ENCODE measurements at places on chromosomes 6 and 20. TPM values are rescaled to one million over a fixed set of nuclear protein-coding genes. Genes with fewer than 3 reads are reported as not detected.

- H3K36me3 ChIP-seq, result no peaks in the 10 kb centered on the region
- no peak for DNase-seq
- H3K4me3 ChIP-seq, result no peak overlapping the region
Measured at GRCh38 chr6:86516087-86516486, 421.2 kb upstream of the HTR1E start.

- DNase-seq, result no peak
- no peak overlapping the region for H3K4me3 ChIP-seq
- H3K4me1 ChIP-seq, result no peaks in the 10 kb centered on the region
- H3K27me3 ChIP-seq, result peaks cover 73% of the 10 kb centered on the region
- H3K36me3 ChIP-seq, result no peaks in the 10 kb centered on the region
- peak overlapping the region; percentile 61 for H3K27ac ChIP-seq
Measured at GRCh38 chr20:57581202-57582028, 20.5 kb downstream of the PCK1 start.

GRCh38 chr6:73476723-73477122 lies 15.2 kb downstream of the MTO1 start:
- H3K4me1 ChIP-seq, result no peaks in the 10 kb centered on the region
- DNase-seq, result no peak
- H3K36me3 ChIP-seq, result peaks cover 20% of the 10 kb centered on the region
- no peak overlapping the region for H3K4me3 ChIP-seq
- H3K27me3 ChIP-seq, result no peaks in the 10 kb centered on the region

DNA sequence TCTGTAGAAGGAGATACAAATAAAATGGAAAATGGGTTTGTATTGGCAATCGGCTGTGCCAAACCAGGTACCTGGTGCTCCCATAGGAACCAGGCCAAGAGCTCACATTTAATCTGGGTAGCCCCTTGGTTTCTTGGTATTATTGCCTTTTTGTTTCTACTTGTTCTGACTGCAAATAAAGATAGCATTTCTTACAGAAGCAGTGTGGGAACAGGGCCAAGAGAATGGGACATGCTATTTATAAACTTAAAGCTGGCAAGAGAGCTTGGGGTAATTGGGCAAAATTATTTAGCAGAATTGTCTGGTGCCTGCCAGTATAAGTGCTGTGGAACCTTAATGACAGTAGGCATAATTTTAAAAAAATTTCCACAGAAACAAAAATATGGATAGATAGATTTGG lies 113.5 kb upstream of the GLP1R start:
- H3K4me1 ChIP-seq, result no peaks in the 10 kb centered on the region
- no peak for DNase-seq
- no peak overlapping the region for H3K4me3 ChIP-seq

- peaks cover 28% of the 10 kb centered on the region for H3K4me1 ChIP-seq
- DNase-seq, result peak; percentile 59
- no peaks in the 10 kb centered on the region for H3K27me3 ChIP-seq
- peaks cover 4% of the 10 kb centered on the region for H3K36me3 ChIP-seq
- peak overlapping the region; percentile 90 for H3K27ac ChIP-seq
Measured at GRCh38 chr6:116572162-116572561, 858 bp downstream of the RWDD1 start.

The CAP2 gene
- 344 TPM for total RNA-seq

The TULP4 gene
- 63.2 TPM for total RNA-seq
